Retinal pigment epithelial cell (primary cell): ENCODE measurements at places on chromosomes 11 and 22.

- DNase-seq, result no peak
Observed at GRCh38 chr11:82980947-82981346, 79.4 kb downstream of the DDIAS start.

GRCh38 chr22:35411102-35411501 lies 11.2 kb downstream of the MCM5 start:
- no peak for DNase-seq

DNA sequence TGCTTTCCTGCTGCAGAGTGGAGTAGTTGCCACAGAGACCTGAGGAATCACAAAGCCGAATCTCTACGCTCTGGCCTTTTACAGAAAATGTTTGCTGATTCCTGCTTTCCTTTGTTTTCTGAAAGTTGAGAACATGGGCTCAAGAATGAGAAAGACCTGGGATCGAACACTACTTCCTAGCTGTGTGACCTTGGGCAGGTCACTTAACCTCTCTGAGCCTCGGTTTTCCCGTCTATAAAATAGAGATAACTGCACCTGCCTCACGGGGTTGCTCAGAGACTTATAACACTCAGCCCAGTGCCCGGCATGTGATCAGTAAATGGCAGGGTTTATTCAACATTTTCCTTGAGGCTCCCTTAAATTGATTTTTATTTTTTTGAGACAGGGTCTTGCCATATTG lies 70.9 kb upstream of the ALX4 start:
- no peak for DNase-seq

- peak; percentile 51 for DNase-seq
Observed at GRCh38 chr11:29773656-29774264, 243.1 kb downstream of the KCNA4 start.

GRCh38 chr11:118604566-118604965 lies 2.8 kb upstream of the PHLDB1 start:
- no peak for DNase-seq

DNA sequence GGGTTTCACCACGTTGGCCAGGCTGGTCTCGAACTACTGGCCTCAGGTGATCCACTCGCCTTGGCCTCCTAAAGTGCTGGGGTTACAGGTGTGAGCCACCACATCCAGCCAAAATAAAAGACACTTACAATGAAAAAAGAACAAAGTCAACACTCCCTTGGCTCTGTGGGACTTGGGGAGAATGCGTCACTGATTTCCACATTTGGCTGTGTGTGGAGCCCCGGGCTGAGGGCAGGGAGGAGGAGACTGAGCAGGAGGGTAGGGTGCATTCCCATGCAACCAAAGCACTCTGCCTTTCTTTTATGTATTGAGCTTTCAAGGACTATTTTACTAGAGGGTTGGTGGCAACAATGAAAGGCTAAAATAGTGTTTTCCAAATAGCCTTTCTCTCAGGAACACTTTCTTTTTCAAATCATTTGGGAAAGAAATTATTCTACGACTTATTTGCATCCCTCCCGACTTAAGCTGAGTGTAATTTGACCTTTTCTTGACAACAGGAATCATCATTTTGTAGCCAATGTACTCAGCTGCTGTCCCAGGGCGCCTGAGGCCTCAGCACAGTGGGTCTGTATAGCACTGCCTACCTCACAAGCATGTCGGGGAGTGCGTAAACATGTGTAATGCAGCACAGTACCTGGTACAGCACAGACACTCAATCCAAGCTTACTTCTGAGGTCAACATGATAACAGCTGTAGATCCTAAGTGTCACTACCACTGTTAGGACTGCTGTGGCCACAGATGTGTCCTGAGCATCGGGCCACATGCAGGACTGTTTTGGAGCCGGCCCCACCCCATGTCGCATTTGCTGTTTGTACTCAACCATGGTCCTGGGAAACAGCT lies 10.1 kb upstream of the SERPIND1 start:
- DNase-seq, result no peak

- no peak for DNase-seq
Observed at GRCh38 chr11:67118181-67118766, 789 bp upstream of the KDM2A start.

DNA sequence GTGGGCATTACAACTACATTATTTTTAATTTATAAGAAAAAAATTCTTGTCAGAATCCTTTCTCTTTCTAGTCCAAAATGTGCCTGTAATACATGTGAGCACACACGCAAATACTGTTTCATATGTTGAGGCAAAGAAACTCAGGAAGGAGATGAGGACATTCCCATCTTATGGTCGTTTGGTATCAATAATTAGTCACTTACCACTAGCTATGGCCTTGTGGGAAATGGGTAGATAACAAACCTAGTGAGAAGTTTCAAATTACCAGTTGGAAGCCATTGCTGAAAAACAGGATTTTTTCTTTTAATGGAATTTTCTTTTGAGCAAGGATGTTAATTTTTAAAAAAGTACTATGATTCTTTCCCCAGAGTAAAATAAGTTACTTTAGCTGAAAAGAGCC lies 25.7 kb downstream of the AMOTL1 start:
- no peak for DNase-seq

DNA sequence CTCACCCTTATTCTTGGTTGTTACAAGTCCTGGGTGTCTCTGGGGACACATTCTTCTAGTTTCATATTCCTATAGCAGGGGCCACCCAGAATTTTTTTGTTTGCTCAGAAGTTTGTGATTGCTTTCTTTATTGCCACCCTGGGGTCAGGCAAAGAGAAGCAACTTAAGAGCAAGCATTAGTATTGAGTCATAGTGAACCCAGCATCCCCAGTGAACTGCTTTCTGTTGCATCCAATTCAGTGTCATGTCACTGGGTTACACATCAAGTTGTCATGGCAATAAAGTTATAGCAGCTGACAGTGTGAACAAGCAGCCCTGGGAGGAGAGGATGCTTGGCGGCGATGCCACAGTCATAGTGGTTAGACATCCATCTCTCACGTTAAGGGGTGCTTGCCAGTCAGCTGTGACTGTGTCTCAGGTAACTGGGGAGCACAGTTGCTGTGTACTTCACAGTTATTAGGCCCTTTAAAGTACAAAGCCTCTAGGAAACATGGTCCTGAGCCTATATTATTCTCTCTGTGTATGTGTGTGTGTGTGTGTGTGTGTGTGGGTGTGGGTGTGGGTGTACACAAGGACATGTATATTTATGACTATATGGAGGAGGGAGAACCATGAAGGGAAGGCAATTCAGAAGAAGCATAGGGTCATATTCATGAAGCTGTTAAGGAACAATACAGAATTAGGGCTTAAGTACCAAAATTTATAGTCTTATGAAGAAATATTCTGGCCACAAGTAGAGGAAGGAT lies 52.5 kb downstream of the TRIM44 start:
- peak; percentile 8 for DNase-seq

DNA sequence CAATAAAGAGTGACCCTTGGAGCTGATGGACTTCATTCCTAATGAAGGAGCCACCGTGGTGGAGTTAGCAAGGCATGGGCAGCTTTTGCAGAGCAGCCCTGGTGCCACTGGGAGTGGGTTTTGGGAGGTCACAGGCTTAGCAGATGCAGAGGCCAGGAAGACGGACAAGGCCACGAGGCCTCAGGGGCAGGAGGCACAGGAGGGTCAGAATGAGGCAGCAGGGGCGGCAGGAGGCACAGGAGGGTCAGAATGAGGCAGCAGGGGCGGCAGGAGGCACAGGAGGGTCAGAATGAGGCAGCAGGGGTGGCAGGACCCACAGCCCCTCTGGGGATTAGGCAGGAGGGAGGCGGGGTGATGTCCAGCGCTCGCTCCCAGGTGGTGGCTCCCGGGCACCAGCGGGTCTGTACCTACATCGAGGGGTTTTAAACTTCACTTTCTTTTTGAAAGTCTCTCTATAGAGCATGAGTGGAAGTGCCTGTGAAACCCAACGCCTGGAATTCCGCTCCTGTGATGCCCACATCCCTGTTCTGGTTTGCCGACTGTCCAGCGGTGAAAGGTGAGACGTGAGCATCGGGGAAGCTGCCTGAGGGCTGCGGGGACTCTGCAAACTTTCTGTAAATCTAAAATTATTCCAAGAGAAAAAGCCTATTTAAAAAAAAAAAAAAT lies 521.6 kb downstream of the BRD1 start:
- DNase-seq, result no peak

- DNase-seq, result no peak
Observed at GRCh38 chr11:117519170-117519569, 191.5 kb downstream of the CEP164 start.

- DNase-seq, result no peak
Observed at GRCh38 chr11:103744496-103745153, 291.8 kb upstream of the DDI1 start.

- DNase-seq, result no peak
Observed at GRCh38 chr11:61731952-61732675, 20.3 kb upstream of the MYRF start.

GRCh38 chr11:17852246-17852645 lies 117.7 kb downstream of the KCNC1 start:
- no peak for DNase-seq

- no peak for DNase-seq
Observed at GRCh38 chr11:61121192-61121831, 19.0 kb downstream of the CD5 start.
